ENCODE measurements at places on chromosomes 2 and 18. TPM values are rescaled to one million over a fixed set of nuclear protein-coding genes. Genes with fewer than 3 reads are reported as not detected.

The HTRA2 gene
- total RNA-seq, result 28.2 TPM

The NRBP1 gene
- 78.5 TPM for total RNA-seq

The PLGLB1 gene
- 1.1 TPM for total RNA-seq

The HEATR5B gene
- 23.0 TPM for total RNA-seq

The ANKRD30BL gene
- not detected for total RNA-seq

The ZSCAN30 gene
- 25.8 TPM for total RNA-seq

The KCNIP3 gene
- total RNA-seq, result 12.0 TPM

The TRPM8 gene
- total RNA-seq, result not detected

The SERPINB10 gene
- total RNA-seq, result not detected

The PDE11A gene
- total RNA-seq, result 2.6 TPM

- no peaks in the 10 kb centered on the region for H3K4me1 ChIP-seq
- H3K27ac ChIP-seq, result peak overlapping the region; percentile 11
- no peaks in the 10 kb centered on the region for H3K27me3 ChIP-seq
- DNase-seq, result no peak
- no peaks in the 10 kb centered on the region for H3K36me3 ChIP-seq
- H3K4me3 ChIP-seq, result no peak overlapping the region
These were observed 15.3 kb upstream of the CD28 start for GRCh38 chr2:203691149-203691548.

DNA sequence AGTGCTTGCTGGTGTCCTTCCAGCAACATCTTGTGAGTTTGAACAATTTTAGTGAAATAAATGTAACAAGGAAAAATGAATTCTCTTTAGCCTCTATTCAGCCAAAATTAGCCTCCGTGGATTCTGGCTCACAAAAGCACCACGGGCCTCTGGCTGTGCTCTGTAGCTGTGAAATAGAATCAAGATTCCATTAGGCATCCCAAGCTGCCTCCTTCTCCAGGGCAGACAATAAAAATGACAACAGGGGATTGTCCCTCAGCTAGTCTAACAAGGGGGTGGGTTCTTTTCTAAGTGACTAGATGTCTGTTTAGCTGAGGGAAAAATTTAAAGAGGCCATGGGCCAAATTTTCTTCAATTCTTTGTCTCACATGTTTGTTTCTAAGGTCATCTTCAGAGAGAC is 254.7 kb upstream of the FIGN start:
- no peak overlapping the region for H3K4me3 ChIP-seq
- no peak overlapping the region for H3K27ac ChIP-seq
- no peaks in the 10 kb centered on the region for H3K4me1 ChIP-seq
- H3K27me3 ChIP-seq, result no peaks in the 10 kb centered on the region
- no peaks in the 10 kb centered on the region for H3K36me3 ChIP-seq

- H3K36me3 ChIP-seq, result no peaks in the 10 kb centered on the region
- no peak for DNase-seq
- peak overlapping the region; percentile 79 for H3K27ac ChIP-seq
- peaks cover 45% of the 10 kb centered on the region for H3K27me3 ChIP-seq
These were observed 1.1 kb upstream of the APCDD1 start for GRCh38 chr18:10453261-10453805.

DNA sequence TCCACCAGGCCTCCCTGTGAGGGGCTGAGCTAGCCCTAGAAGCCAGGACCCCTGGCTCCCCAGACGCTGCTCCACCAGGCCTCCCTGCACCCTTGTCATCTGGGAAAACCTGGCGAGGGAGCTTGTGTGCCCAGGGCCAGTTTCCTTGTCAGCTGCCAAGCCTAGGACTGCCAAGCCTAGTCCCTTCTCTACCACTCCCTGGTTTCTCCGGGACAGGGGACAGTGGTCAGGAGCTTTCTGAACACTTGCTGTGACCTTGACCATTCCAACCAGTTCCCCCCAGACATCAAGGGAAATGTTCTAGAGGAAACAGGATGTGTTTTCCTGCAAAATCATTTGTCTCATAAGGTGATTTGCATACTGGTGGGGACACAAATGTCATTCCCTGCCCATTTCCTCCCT is 41.3 kb upstream of the MRPL33 start:
- H3K27ac ChIP-seq, result no peak overlapping the region
- no peak overlapping the region for H3K4me3 ChIP-seq
- DNase-seq, result no peak
- no peaks in the 10 kb centered on the region for H3K36me3 ChIP-seq

DNA sequence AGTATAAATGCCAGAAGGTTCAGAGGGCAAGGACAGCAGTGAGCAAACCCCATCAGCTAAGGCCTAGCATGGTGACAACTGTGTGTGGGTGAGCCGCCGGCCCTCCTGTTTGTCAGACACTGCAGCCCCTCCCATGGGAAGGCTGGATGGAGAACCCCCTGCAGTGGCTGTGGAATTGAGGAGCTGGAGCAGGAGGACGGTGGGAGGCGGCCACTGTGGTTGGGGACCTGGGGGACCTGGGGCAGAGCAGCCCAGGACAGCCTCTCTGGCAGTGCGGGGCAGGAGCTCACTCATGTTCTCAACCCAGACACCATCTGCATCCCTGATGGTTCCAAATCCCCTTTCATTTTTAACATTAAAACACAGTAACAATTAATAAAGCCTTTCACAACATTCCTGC is 68.8 kb downstream of the TSHZ1 start:
- no peaks in the 10 kb centered on the region for H3K36me3 ChIP-seq
- no peak overlapping the region for H3K27ac ChIP-seq
- H3K4me1 ChIP-seq, result peaks cover 19% of the 10 kb centered on the region
- H3K27me3 ChIP-seq, result no peaks in the 10 kb centered on the region
- no peak for DNase-seq
- no peak overlapping the region for H3K4me3 ChIP-seq

- H3K36me3 ChIP-seq, result no peaks in the 10 kb centered on the region
- no peak overlapping the region for H3K27ac ChIP-seq
- no peaks in the 10 kb centered on the region for H3K4me1 ChIP-seq
- no peak overlapping the region for H3K4me3 ChIP-seq
These were observed 597 bp upstream of the TEKT4 start for GRCh38 chr2:94870440-94871225.

GRCh38 chr2:237143676-237144440 is 58.2 kb downstream of the COPS8 start:
- no peaks in the 10 kb centered on the region for H3K36me3 ChIP-seq
- peak overlapping the region; percentile 47 for H3K27ac ChIP-seq
- no peaks in the 10 kb centered on the region for H3K27me3 ChIP-seq
- peaks cover 12% of the 10 kb centered on the region for H3K4me1 ChIP-seq
- no peak overlapping the region for H3K4me3 ChIP-seq

GRCh38 chr2:67576991-67577390 is 179.9 kb downstream of the ETAA1 start:
- H3K4me3 ChIP-seq, result no peak overlapping the region
- H3K27ac ChIP-seq, result no peak overlapping the region
- no peaks in the 10 kb centered on the region for H3K36me3 ChIP-seq
- H3K4me1 ChIP-seq, result no peaks in the 10 kb centered on the region

GRCh38 chr2:74573747-74574562 is 19.4 kb downstream of the DOK1 start:
- no peaks in the 10 kb centered on the region for H3K36me3 ChIP-seq
- H3K27me3 ChIP-seq, result no peaks in the 10 kb centered on the region
- DNase-seq, result no peak
- H3K27ac ChIP-seq, result no peak overlapping the region
- no peak overlapping the region for H3K4me3 ChIP-seq
- no peaks in the 10 kb centered on the region for H3K4me1 ChIP-seq

DNA sequence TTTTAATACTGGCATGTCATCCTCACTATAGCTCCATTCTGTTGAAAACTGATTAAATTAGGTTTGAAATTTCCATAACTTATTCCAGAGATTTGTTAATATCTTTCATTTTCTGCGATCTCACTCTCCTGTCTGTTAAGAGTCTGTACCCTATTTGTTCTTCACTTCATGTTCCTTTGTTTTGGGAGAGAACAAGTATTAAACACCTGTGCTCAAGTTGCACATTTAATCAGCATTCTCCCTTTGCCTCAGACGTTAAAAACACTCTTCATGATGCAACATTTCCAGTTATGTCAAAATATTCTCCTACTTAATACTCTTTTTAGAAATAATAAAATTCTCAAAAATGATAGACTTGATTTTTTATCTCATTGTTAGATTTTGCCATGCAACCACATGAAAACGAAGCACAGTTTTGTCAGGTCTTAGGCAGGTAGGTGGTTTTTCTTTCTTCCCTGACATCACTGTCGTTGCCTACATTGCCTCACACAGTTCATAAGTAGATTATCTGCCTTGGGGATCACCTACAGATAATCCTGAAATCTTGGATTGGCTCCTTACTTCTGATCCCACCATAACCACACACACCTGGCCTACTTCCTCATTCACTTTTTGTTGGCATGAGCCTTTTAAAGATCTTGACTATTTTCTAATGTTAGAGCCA is 109.9 kb downstream of the GAREM1 start:
- H3K4me1 ChIP-seq, result no peaks in the 10 kb centered on the region
- no peaks in the 10 kb centered on the region for H3K27me3 ChIP-seq
- no peaks in the 10 kb centered on the region for H3K36me3 ChIP-seq
- no peak for DNase-seq
- no peak overlapping the region for H3K4me3 ChIP-seq

GRCh38 chr2:175372704-175373701 is 191.5 kb upstream of the ATP5MC3 start:
- no peak overlapping the region for H3K4me3 ChIP-seq
- no peak overlapping the region for H3K27ac ChIP-seq
- H3K27me3 ChIP-seq, result no peaks in the 10 kb centered on the region
- DNase-seq, result no peak

DNA sequence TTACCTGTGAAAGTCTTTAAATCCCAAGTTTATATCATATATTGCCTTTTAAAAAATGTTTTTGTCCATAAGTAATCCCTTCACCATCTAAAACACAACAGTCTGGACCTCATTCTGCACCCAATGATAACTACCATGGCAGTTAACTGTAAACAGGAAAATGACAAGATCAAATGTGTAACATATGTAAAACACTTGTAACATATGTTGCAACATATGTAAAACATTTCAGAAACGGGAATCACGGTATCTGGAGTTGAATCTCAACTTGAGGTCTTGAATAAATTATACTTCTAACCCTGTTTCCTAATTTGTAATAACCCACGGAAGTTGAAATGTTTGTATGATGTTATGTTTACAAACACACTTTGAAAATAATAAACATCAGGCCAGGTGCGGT is 6.2 kb downstream of the LRPPRC start:
- no peak for DNase-seq
- no peak overlapping the region for H3K27ac ChIP-seq
- H3K27me3 ChIP-seq, result no peaks in the 10 kb centered on the region
- H3K4me1 ChIP-seq, result peaks cover 19% of the 10 kb centered on the region

DNA sequence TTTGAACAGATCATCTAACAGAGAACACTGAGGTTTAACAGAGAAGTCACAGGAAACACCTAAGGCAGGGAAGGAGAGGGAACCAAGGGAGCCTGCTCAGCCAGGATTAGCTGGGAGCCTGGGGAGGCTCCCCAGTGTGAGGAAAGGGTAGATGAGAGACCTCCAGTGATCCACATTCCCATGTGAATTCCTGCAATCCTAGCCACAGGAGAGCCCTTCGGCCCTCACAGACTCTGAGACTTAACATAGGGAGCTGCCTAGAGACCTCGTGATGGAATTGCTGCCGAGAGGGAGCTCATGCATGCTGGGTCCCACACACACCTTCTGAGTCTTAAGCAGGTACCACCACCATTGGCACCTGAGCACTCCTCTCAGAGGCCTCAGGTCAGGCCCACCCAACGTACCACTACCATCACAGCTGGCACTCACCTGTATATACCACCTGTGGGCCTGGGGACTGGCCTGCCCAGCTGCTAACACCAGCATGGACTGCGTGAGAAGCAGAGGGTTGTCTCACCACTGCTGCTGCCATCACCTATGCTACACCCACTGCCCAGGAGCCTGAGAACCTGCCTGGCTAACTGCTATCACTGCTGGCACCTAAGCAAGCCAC is 225.9 kb upstream of the RASGRP3 start:
- no peak for DNase-seq
- no peak overlapping the region for H3K4me3 ChIP-seq
- H3K27me3 ChIP-seq, result no peaks in the 10 kb centered on the region
- H3K4me1 ChIP-seq, result no peaks in the 10 kb centered on the region
- no peaks in the 10 kb centered on the region for H3K36me3 ChIP-seq

GRCh38 chr18:11857177-11857887 is 6.1 kb downstream of the CHMP1B start:
- H3K36me3 ChIP-seq, result no peaks in the 10 kb centered on the region
- DNase-seq, result peak; percentile 95
- peaks cover 42% of the 10 kb centered on the region for H3K4me1 ChIP-seq
- H3K27me3 ChIP-seq, result no peaks in the 10 kb centered on the region

GRCh38 chr2:174180165-174180724 is 68.1 kb downstream of the OLA1 start:
- no peak for DNase-seq

DNA sequence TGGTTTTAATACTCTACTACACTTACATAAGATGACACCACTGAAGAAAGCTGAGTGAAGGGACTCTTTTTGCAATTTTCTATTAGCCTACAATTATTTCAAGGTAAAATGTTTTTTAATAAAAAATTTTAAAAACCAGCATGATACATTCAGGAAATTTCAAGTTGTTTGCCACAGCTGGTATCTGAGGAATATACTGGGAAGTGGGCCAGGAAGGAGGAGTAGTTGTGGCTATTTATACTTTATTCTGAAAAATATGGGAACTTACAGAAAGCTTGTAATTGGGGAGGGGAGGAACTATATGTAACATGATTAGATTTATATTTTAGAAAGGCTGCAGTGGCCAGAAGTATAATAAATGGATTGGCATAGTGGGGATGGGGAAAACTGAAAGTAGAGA is 40.8 kb downstream of the WDR35 start:
- no peaks in the 10 kb centered on the region for H3K27me3 ChIP-seq
- no peak overlapping the region for H3K27ac ChIP-seq
- H3K4me3 ChIP-seq, result no peak overlapping the region
- no peak for DNase-seq
- no peaks in the 10 kb centered on the region for H3K36me3 ChIP-seq
- H3K4me1 ChIP-seq, result no peaks in the 10 kb centered on the region

- H3K36me3 ChIP-seq, result no peaks in the 10 kb centered on the region
- no peak overlapping the region for H3K27ac ChIP-seq
- no peaks in the 10 kb centered on the region for H3K27me3 ChIP-seq
- peaks cover 3% of the 10 kb centered on the region for H3K4me1 ChIP-seq
- no peak for DNase-seq
- no peak overlapping the region for H3K4me3 ChIP-seq
These were observed 19.1 kb upstream of the TXNDC2 start for GRCh38 chr18:9866627-9867026.

DNA sequence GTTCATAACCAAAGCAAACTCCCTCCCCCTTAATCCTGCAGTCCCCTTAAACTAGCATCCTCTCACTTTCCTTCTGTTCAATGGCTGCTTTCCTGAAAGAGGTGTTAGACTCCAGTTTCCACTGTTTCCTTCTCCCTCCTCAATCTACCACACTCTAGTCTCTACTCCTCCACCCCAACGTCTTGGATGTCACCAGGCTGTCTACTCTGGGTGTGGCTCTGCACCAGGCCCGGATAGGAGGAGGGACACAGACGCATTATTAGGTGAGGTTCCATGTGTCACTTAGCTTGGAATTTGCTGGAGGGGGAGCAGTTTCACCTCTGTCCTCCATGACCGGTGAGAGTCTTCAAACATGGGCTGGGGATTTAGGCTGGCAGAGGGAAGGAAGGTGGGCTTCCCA is 61.3 kb downstream of the MTHFD2 start:
- H3K36me3 ChIP-seq, result no peaks in the 10 kb centered on the region
- H3K4me3 ChIP-seq, result no peak overlapping the region
- no peak for DNase-seq
- H3K27ac ChIP-seq, result no peak overlapping the region
- no peaks in the 10 kb centered on the region for H3K4me1 ChIP-seq
- H3K27me3 ChIP-seq, result no peaks in the 10 kb centered on the region

GRCh38 chr2:111698743-111699554 is 185.0 kb downstream of the ANAPC1 start:
- no peaks in the 10 kb centered on the region for H3K36me3 ChIP-seq
- no peaks in the 10 kb centered on the region for H3K27me3 ChIP-seq
- no peaks in the 10 kb centered on the region for H3K4me1 ChIP-seq
- peak overlapping the region; percentile 8 for H3K27ac ChIP-seq
- peak; percentile 72 for DNase-seq
- H3K4me3 ChIP-seq, result no peak overlapping the region
